ENCODE measurements at places on chromosomes 16 and 17.

DNA sequence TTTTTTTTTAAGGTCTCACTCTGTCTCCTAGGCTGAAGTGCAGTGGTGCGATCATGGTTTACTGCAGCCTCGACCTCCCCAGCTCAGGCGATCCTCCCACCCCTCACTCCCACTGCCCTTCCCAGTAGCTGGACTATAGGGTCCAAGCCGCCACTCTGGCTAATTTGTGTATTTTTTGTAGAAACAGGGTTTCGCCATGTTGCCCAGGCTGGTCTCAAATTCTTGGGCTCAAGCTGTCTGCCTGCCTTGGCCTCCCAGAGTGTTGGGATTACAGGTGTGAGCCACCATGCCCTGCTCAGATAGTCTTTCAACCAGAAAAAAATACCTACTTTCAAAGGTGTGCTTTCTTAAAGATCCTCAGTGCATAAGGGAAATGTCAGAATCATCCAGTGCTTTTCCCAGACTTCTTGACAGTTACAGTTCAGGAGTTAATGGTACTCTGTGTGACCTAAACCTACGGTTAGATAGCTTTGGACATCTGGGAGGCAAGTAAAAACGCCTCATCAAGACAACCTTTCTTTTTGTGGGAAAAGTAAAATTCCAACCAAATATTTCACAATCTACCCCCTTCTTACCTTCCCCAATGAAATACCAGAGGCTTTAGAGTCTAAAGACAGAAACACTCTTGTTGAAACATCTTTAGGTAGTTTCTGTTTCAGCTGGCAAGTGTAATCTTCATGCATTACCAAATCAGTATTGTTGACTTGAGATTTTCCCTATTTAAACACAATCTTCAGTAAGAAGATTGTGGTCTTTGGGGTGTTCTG, 6.8 kb downstream of the RSPRY1 start:
- no peak for DNase-seq

GRCh38 chr17:80950466-80951120, 41.0 kb upstream of the CHMP6 start:
- DNase-seq, result no peak

GRCh38 chr17:36152639-36153120, 23.8 kb downstream of the TBC1D3B start:
- DNase-seq, result no peak

- no peak for DNase-seq
These were observed 25.5 kb downstream of the MYOCD start for GRCh38 chr17:12691173-12691572.

- DNase-seq, result no peak
These were observed 34.7 kb upstream of the BRD7 start for GRCh38 chr16:50403491-50403890.

DNA sequence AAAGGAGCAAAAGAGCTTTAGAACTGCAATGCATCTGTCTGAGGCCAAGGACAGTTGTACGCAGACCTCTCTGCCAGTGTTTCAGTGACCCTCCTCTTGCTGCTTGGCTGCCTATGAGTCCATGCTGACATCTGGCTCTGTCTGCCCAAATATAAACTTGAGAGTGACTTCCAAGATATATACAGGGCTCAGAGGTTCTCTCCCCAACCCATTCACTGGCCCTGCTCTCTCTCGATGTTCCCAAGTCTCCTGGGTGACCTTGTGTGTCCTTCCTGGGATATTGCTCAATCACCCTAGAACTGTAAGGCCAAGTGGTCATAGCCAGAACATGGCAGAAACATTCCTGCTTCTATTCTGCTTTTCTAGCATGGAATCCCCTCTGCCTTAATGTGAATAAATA, 716.3 kb downstream of the WWOX start:
- DNase-seq, result no peak

DNA sequence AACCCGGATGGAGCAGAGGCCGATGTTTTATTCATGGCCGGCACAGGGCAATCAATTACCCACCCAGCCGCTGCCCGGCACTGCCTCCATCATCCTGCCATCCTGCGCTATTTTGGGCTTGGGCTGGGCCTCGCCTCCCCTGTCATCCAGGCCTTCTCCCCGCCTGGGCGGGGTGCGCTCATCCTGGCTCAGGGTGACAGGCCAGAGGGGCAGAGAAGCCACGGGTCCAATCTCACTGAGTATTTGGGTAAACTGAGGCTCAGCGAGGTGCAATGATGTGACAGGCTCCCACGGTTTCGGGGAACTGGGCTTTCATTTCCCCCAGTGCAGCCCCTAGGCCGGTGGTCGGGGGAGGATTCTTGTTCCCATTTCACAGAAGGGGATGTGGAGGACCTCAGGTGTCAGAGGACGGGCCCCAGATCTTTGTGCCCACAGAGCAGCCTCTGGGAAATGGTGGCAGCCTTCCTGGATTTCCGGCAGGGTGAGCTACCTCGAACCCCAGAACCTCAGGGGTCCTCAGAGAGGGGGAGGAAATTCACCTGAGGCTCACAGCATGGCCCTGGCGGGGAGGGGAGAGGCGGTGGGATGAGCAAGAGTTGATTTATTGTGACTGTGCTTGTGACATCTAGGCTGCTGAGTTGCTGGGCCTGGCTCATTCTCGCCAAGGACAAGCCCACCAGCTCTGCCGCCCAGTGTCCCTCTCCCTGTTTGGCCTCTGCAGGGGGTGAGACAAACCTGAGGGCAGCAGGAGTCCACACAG, 23.8 kb upstream of the KCNJ12 start:
- no peak for DNase-seq

DNA sequence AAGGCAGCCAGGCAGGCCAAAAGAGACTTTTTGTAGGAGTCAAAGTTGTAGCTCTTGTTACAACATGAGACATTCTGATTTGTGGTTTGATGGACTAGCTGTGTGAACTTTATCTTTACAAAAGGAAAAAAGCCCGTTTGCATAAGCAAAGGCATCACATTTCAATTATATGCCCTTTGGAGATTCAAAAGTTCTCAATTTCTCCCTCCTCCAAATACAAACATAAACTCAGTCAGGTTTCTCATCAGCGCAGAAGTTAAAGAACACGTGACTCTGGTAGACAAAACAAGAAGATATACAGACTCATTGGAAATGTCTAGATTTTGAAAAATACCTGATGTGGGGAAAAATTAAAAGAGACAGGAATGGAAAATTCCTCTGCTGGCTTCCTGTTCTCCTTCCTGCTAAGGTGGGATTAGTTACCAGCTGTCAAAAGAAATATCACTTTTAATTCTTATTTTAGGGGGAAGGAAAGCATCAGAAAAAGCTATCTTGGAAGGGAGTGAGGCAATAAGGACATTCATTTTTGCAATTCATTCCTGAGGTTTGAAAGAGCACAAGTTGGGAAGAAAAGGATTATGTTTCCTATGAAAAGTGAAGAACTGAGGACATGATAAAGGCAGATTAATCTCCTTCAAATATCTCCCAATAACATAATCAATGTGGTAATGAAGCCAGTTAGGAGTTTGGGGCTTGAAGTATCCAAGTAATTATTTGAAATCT, 4.6 kb upstream of the KCNJ16 start:
- no peak for DNase-seq

DNA sequence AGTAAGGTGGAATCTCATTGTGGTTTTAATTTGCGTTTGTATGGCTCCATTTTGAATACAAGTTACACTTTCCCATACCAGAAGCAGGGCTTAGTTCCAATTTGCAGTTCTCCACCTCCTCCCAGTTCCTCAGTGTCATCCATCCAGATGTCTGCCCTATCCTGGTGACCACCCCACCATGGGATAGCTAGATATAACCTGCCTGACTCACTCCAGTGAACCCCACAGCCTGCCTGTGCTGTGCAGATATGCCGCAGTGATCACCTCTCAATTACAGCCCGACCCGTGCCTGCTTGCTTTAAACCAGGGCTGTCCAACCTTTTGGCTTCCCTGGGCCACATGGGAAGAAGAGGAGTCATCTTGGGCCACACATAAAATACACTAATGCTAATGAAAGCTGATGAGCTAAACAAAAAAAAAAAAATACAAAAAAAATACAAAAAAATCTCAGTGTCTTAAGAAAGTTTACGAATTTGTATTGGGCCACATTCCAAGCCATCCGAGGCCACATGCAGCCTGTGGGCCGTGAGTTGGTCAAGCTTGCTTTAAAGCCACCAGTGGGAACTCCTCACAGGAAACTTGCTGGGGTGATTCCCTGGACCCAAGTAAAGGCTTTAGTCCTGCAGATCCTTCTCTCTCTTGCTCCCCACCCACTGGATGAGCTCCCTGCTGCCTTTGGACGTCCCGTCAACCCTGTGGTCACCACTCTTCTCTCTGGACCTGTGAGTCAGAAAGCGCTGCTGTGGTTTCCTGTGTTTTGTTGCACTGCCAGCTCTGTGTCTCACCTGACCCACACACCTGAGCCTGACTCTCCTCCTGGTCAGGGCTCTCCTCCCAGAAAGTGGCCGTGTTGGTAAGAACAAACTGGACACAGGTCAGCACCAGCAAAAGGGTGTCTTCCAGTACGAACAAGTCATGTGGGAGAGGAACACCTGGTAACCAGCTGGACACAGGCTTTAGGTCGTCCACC, 83.0 kb downstream of the EMP2 start:
- DNase-seq, result no peak

GRCh38 chr16:49458243-49458642, 84.6 kb downstream of the C16orf78 start:
- DNase-seq, result no peak

GRCh38 chr17:68850749-68851510, 104.3 kb downstream of the ABCA8 start:
- DNase-seq, result no peak

GRCh38 chr17:45222014-45222288, 266 bp downstream of the FMNL1 start:
- DNase-seq, result no peak

DNA sequence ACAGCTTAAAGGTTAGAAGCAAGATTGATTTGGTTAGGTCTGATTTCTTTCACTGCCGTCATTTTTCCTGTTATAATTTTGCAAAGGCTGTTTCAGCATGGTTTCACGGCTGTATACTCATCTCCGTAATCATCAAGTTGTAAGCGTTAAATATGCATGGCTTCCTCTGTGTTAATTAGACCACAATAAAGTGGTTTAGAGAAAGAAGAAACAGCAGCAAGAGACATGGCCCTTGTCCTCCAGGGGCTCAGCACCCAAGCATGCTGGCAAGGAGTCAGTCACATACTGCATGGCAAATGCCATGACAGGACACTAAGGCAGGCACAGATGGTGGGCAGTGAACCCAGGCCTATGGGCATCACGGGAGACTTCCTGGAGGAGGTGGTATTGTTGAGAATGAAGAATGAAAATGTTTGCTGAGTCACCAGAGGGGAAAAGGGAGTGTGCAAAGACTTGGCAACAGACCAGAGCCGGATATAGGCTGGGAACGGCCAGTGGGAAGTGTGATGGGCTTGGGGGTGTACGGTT, 61.4 kb upstream of the PLCG2 start:
- peak; percentile 31 for DNase-seq

DNA sequence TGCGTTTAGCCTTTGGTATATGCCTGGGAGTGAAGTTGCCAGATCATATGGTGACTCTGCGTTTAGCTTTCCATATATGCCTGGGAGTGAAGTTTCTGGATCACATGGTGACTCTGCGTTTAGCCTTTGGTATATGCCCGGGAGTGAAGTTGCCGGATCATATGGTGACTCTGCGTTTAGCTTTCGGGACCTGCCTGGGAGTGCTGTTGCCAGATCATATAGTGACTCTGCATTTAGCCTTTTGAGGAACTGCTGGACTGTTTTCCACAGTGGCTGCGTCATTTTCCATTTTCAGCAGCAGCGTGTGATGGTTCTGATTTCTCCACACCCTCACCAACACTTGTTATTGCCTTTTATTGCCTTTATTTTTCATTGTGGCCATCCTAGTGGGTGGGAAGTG, 73.0 kb downstream of the OR1D5 start:
- no peak for DNase-seq

DNA sequence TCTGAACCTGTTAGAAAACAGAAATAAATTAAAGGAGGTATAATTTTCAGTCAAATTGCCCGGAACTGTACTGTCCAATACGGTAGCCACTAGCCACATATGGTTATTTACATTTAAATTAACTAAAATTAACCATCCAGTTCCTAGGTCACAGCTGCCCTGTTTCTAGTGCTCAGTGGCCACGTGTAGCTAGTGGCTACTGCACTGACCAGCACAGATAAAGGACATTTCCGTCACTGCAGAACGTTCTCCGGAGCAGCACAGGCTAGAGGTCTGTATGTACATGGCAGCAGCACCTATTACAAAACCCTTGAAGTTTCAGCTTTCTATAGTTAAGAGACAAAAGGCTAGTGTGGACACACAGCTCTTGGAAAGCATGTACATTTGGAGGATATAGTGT, 33.7 kb downstream of the CPSF4L start:
- no peak for DNase-seq

DNA sequence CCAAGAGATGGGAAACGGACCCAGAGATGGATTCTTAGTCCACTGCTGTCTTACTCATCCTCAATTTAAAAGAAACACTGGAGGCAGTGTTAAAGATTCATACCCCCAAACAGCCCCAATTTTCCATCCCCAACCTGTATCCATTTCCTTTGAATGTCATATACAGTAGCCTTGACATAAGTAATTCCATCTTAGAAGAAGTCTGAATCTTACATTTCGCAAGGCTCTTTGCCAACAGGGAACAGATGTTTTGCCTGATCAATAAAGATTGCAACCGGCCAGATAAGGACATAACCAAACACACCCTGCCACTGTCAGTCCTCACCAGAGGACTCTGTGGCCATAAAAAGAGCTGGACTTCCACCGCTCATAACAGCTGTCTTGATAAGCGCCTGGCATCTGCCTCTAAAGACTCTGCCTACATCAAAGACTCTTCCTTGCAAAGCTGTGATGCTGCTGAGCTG, 59.0 kb upstream of the MED9 start:
- DNase-seq, result no peak

- peak; percentile 40 for DNase-seq
These were observed 7.2 kb upstream of the MYCBPAP start for GRCh38 chr17:50501054-50501453.

DNA sequence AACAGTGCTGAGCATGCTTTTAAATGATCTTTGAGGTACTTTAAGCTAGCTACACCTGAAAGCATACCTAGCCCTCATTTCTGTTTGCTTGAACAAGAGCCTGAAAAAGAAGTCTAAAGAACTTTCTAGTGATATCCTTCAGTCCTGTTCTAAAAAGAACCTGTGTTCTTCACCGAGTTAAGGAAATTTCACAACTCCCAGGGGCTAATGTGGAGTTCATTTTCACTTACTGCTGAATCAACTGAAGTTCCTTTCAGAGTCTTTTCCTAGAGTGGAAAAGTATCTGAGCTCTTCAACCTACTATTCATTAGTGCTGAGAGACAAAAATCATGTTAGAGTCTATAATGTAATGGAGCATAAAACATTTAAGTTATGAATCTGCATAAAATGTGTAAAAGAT, 66.9 kb downstream of the CHD9 start:
- DNase-seq, result no peak

- no peak for DNase-seq
These were observed 34.9 kb downstream of the PECAM1 start for GRCh38 chr17:64355536-64356303.

- no peak for DNase-seq
These were observed 33.7 kb downstream of the TADA2A start for GRCh38 chr17:37440424-37440823.

- DNase-seq, result peak; percentile 28
These were observed 31.2 kb upstream of the TENT4B start for GRCh38 chr16:50121721-50122445.

- DNase-seq, result peak; percentile 73
These were observed 17.4 kb upstream of the C17orf107 start for GRCh38 chr17:4881761-4882555.

- no peak for DNase-seq
These were observed 1.1 kb upstream of the XYLT1 start for GRCh38 chr16:17471719-17472461.

- no peak for DNase-seq
These were observed 102.0 kb upstream of the CDH5 start for GRCh38 chr16:66264311-66265047.

Data from CD4-positive, alpha-beta T cell treated with Interleukin-12 subunit alpha and Interleukin-12 subunit beta, for 1 hour (primary cell).